NCI-H1417 treated with DMSO at 0.1 percent for 48 hours (cell line): ENCODE measurements at places on chromosomes 5 and 9.

DNA sequence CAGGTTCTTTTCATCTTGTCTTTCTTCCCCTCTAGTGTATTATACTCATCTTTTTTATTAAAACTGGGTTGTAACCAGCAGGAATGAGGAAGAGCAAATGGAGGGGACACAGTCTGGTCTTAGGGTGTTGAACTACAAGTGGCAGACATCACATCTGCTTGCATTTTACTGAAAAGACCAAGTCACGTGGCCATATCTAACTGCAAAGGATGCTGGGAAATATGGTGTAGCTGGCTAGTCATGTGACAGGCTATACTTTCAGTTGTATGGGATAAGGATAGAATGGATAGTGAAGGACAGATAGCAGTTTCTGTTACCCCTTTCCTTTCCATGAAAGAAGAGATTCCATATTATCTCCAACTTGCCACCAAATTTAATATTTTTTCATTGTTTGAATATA lies 13.0 kb upstream of the FGD3 start:
- DNase-seq, result no peak

- no peak for DNase-seq
Measured at GRCh38 chr5:87588316-87588715, 175.6 kb upstream of the CCNH start.

- peak; percentile 22 for DNase-seq
Measured at GRCh38 chr5:153352685-153353219, 137.7 kb upstream of the GRIA1 start.

GRCh38 chr5:67494186-67494855 lies 297.7 kb upstream of the CD180 start:
- no peak for DNase-seq

GRCh38 chr5:109852371-109853155 lies 162.8 kb downstream of the MAN2A1 start:
- no peak for DNase-seq

- no peak for DNase-seq
Measured at GRCh38 chr9:127987103-127987614, 6.4 kb upstream of the EEIG1 start.

- DNase-seq, result no peak
Measured at GRCh38 chr5:55437859-55438206, 96.9 kb downstream of the PLPP1 start.
